ENCODE measurements at places on chromosomes 7 and 10. TPM values are rescaled to one million over a fixed set of nuclear protein-coding genes. Genes with fewer than 3 reads are reported as not detected.

ASIC3 gene
- total RNA-seq = 5.5 TPM

- DNase-seq = no peak
- H3K27me3 ChIP-seq = no peaks in the 10 kb centered on the region
- no peak overlapping the region for H3K27ac ChIP-seq
- H3K4me3 ChIP-seq = no peak overlapping the region
- H3K36me3 ChIP-seq = no peaks in the 10 kb centered on the region
Observed at GRCh38 chr7:94612253-94612652, 43.7 kb downstream of the SGCE start.

GRCh38 chr7:68914006-68914405 lies 684.3 kb upstream of the AUTS2 start:
- DNase-seq = no peak
- no peak overlapping the region for H3K27ac ChIP-seq
- no peaks in the 10 kb centered on the region for H3K36me3 ChIP-seq
- no peaks in the 10 kb centered on the region for H3K27me3 ChIP-seq
- no peak overlapping the region for H3K4me3 ChIP-seq

MORN4 gene
- total RNA-seq = 6.9 TPM

GRCh38 chr7:44897309-44897708 lies 12.0 kb upstream of the PURB start:
- no peaks in the 10 kb centered on the region for H3K4me1 ChIP-seq
- no peaks in the 10 kb centered on the region for H3K27me3 ChIP-seq
- H3K27ac ChIP-seq = no peak overlapping the region
- no peak for DNase-seq
- no peak overlapping the region for H3K4me3 ChIP-seq
